Activated CD4-positive, alpha-beta T cell treated with anti-CD3 and anti-CD28 coated beads for 48 hours (primary cell): ENCODE measurements at places on chromosomes 11 and 22.
A peak's percentile ranks its signal among the peaks of the same experiment; 100 is the strongest.

DNA sequence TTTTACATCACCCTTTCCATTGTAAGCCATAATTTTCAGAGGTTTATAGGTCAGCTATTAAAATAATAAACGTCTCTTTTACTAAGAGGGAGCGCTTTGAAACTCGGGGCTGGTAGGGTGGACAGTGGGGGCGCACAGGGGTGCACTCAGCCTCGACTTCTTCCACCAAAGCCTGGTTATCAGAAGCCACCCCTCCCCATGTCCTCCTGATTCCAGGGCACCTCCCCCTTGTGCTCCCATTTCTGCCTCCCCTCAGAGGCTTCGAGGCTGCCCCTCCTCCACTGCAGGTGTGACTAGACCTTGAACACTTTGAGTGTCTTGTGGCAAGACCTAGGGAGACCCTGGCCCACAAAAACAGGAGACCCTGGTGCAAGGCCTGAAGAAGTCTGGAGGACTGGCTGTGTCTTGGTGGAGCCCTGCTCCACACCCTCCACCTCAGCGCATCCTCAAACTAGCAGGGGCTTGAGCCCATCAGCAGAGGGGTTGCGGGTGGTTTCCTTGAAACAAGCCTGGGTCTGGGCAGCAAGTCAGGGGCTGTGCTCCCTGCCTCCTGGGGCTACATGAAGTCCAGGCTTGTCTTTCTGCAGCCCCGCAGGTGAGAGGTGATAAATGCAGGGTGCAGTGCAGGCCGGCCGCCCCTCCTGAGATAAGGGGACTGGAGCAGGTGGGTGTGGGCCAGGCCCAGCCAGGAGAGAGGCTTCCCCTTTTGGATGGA lies 3.0 kb downstream of the CDKN1C start:
- no peak for DNase-seq

DNA sequence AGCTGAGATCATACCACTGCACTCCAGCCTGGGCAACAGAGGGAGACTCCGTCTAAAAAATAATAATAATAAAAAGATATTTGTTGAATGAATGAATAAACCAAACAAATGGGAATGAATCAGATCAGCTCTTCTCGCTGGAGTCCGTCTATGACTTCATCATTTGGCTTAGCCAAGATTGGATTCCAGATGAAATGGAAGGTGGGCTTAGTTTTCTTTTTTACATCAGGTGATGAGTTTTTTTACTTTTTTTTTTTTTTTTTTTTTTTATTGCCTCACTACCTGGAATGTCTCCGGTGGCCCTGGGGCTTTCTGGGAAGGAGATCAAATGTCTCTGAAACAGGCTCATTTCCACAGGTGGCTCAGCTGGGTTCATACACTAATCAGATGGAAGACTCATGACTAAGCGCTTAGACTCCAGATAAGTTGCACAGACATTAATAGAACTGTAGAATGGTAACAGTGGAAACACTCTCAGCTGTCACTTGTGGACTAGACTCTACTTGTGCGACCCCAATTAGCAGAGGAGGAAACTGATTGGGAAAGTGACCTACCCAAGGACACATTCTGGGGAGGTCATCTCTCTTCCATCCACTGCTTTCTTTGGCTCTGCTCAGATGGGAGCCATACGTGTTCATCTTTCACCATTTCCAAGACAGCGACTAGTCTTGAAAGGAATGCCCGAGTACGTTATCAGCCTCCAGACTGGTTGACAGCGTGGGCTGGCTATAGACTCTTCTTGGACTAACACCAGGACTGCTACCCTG lies 20.5 kb upstream of the RBFOX2 start:
- DNase-seq = no peak

DNA sequence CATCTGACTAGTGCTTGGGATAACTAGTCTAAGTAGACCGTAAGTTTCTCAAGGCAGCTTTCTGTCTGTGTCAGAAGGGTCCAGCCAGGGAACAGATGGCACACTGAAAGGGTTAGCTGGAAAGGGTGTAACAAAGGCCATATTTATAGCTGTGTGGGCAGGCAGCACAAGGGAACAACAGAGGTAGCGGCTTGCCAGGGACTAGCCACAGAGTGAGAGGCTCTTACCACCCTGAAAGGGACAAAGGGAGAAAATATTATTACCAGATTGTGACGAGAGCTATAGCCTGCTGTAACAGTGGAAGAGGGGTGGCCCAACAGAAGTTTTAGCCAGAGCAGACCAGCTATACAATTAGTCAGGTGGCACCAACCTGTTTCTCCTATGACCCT lies 129.4 kb downstream of the CCDC34 start:
- no peak for DNase-seq

- no peak for DNase-seq
These were observed 1862.9 kb upstream of the RAG2 start for GRCh38 chr11:38460896-38461295.

- no peak for DNase-seq
These were observed 218.3 kb upstream of the CTSC start for GRCh38 chr11:88555829-88556202.

- DNase-seq = no peak
These were observed 72.0 kb downstream of the VPREB1 start for GRCh38 chr22:22316589-22316988.

- no peak for DNase-seq
These were observed 13.3 kb downstream of the ARVCF start for GRCh38 chr22:20003304-20003703.

- DNase-seq = no peak
These were observed 20.7 kb upstream of the NCF4 start for GRCh38 chr22:36840106-36840505.

GRCh38 chr22:20464096-20464614 lies 26.5 kb upstream of the SCARF2 start:
- DNase-seq = peak; percentile 72

- DNase-seq = no peak
These were observed 27.2 kb upstream of the PDGFD start for GRCh38 chr11:104191124-104191523.

DNA sequence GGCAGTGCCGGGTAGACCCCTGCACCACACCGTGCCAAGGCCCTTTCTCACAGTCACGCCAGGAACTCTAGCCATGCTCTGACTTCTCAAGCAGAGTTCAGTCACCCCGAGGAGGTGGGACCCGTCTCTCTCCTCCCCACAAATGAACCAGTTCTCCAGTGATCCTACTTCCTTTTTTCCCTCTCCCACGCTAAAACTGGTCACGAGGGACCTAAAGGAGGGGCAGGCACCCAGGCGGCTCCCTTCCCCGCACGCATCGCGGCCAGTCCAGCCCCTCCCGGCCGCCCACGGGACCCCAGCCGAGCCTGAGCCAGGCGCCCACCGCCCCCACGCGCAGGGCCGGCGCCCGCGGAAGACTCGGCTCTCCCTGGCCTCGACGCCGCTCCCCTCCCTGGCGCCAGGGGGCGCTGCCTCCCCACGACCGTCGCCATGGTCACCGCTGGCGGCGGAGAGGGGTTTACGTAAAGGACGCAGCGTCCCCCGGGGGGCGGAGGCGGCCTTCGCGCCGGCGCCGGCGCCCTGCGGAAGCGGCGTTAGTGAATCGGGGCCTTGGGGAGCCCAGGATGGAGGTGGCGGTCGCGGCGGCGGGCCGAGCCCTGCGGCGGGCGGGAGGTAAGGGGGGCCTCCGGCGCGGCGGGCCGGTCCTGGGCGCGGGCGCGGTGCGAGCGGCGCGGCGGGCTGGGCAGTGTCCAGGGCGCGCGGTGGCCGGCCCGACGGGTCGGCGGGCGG lies at the start of gene DAGLA:
DAGLA (plus strand) TSS at position 499 of the 729 bp plus-strand sequence. CDS start 39,765 bp downstream, outside the sequence.
- peak; percentile 82 for DNase-seq

GRCh38 chr11:771617-772204 lies 5.6 kb downstream of the GATD1 start:
- no peak for DNase-seq
